ENCODE measurements at places on chromosomes 4 and X.

DNA sequence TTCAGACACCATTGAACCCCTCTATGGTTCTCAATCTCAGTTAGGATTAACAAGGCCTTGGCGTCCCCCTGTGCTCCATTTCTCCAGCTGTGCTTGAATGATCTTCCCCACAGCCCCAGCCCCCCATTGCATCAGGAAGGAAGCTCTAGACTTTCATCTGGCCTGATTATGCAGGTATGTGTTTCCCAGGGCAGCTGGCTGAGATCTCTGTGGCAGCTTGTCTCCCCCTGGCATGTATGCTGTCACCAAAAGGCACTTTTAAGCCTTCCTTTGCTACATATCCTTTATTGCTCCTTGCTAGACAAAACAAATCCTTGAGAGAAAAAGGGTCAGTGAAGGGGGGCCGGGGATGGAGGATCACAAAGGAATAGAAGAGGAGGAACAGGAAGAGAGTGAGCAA is 1056.0 kb upstream of the SLIT2 start:
- no peak for DNase-seq

DNA sequence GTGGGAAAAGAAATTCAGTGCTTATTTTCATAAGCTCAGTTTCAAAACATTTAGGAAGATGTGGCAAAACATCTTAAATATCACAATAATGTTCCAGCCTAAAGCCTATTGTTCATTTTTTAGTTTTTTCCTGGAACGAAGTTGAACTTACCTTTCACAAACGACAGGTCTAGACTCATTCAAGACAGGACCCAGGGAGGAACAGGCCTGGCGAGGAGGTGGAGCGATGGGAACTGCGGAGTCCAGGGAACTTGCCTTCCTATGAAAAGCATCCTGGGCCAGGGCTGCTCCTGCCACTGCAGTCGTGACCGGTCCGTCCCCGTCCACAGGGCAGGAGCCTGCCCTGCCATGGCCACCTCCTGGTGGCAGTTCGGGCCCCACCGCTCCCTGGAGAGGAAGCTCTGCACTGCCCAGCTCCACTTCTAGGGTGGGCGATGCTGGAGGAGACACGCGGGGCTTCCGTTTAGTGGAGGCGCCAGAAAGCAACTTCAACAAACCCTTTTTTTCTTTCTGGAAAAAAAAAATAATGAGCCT is 96.7 kb upstream of the CBR4 start:
- no peak for DNase-seq

GRCh38 chrX:105662248-105662647 is 160.1 kb upstream of the NRK start:
- no peak for DNase-seq

GRCh38 chr4:145177511-145177905 is 2.9 kb downstream of the OTUD4 start:
- no peak for DNase-seq

DNA sequence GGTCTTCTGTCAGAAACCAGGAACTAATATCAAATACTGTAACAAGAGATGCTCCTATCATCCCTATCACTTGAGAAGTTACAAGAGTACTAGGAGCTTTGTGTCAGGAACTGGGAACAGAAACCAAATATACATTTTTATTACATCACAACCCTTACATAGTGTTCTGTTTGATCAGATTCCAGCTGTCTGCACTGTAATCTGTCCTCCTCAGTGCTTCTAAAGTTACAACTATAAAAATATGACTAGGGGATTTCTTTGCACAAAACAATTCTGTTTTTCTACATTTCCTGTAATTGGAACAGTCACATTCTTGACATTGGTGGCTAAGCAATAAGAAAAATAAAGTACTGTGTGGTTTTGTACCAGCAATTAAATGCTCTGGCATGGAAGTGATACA is 686.0 kb downstream of the PDHA2 start:
- no peak for DNase-seq

DNA sequence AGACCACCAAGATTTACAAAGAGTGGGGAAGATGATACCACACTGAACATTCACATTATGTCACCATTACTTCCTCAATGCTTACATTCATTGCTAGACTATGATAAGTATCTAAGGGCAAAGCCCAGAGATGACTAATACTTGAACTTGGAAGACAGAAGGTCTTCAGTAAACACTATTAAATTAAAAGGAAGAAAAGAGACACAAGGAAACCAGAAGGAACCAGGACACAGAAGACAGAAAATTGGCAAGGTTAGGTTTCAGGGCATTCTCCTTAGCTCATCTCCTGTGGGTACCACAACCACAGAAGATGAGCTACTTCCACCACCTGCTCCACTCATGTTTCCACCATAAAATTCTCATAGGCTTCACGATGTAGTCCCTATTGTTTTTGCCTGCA is 64.9 kb downstream of the NLGN4X start:
- no peak for DNase-seq

DNA sequence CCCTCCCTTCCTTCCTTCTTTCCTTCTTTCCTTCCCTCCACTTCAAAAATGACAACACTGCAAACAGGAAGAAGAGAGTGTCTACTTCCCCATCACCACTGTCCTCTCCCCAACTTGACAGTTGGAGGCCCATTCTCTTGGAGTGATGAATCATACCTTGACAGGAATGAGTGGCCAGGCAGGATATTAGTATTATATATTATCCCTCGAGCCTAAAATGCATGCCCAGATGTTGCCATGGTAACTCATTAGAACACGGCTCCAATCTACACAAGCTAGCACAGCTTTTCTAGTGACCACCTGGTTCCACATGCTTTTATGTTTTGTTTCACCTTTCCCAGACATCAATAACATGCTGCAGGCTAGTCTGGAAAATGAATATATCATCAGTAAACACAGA is 71.3 kb upstream of the LHFPL1 start:
- DNase-seq: no peak

- DNase-seq: no peak
Measured at GRCh38 chrX:107146670-107147069, 28.0 kb upstream of the RBM41 start.

- no peak for DNase-seq
Measured at GRCh38 chr4:10496200-10496599, 39.0 kb upstream of the ZNF518B start.

DNA sequence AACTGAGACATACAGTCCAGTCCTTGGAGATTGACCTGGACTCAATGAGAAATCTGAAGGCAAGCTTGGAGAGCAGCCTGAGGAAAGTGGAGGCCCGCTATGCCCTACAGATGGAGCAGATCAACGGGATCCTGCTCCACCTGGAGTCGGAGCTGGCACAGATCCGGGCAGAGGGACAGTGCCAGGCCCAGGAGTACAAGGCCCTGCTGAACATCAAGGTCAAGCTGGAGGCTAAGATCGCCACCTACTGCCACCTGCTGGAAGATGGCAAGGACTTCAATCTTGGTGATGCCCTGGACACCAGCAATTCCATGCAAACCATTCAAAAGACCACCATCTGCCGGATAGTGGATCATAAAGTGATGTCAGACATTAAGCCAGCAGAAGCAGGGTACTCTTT is 20.4 kb upstream of the FRMPD3 start:
- no peak for DNase-seq

GRCh38 chr4:73945140-73945539 is 36.7 kb downstream of the PF4 start:
- no peak for DNase-seq

- no peak for DNase-seq
Measured at GRCh38 chr4:6282314-6282771, 12.7 kb downstream of the WFS1 start.

DNA sequence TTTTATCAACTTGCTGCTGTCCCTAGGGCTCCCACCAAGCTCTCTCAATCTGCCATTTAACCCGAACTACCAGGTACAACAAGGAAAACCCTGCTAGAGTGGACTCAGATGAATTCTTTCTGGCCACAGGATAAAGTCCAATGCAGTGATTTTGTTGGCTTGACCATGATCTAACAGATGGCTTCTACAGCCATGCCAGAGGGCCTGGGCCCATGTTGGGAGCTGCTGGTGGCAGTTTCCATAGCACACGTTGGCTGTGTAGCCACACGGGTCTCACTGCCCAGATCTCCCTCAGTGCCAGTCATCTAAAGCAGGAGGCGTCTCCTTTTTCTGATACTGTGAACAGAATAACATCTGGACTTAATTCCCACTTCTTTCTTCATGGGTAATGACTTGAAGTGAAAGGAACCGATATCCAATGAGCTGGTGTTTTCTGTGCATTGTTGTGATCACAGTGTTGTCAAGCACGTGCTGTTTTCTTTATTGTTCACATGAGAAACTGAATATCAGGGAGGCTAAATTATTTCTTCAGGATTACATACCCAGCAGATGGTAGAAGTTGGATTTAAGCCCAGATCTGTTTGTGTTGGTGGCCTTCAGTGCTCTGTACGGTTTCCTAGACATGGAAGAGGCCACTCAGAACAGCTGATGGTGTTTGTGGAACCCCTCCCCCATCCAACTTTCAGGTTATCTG is 85.2 kb upstream of the CLCN4 start:
- DNase-seq: no peak

GRCh38 chrX:45806410-45807121 is 605.9 kb upstream of the DIPK2B start:
- DNase-seq: no peak

GRCh38 chr4:178462710-178463109 is 1020.5 kb upstream of the AGA start:
- no peak for DNase-seq

DNA sequence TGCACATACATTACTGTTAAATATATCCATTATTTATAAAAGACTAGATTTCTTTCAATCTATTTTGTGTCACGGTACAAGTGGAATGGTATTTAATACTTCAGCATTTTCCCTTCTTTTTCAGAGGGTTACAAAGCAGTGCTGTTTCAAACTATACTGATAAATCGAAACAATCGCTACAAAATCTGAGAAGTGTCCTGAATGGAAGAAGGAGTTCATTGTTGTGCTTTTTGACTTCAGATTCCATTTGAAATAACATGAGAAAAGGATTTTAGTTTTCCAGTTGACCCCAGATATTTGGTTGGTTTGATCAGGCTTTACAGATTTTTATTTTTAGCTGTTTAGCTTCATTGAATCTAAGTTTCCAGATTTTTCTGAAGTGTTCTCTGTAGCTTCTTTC is 292.1 kb upstream of the ANKRD50 start:
- no peak for DNase-seq

DNA sequence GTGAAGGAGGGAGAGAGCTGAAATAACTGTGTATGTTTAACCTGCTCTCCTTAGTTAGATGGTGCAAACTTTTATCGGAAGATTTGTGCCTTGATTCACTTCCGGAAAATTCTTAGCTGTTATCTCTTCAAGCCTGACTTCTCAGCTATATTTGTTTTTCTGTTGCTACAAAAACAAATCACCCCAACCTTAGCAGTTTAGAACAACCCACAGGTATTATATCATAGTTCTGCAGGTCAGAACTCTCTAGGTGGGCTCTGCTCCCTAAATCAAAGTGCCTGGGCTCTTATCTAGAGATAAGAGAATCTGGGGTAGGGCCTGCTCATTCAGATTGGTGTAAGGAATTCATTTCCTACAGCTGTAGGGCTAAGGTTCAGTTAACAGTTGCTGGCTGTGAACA is 15.1 kb upstream of the CEP135 start:
- DNase-seq: no peak

DNA sequence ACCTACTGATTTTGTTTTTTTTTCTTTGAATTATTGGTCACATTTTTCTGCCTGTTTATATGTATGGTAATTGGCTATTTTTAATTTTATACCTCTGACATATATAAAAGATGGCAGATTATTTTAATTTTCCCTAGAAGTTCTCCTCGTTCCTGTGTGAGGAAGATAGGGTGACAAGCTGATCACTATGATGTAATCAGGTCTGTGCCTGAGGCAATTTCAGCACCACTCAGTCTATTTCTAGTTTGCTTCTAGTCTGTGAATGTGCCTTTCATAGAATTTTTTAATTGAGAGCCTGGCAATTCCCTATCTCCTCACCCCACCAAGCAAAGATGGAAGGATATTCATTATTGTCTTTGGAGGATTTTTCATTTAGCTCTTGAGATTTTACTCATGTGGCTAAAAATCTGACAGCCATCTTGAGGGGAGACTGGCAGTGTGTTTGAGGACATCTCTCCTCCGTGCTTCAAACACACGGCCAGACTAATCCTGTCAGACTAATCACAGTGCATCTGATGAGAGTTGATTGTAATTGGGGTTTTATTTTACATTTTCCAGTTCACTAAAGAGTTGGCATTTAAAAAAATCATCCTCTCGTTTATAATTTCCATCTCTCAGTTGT is 500.3 kb downstream of the TRIML1 start:
- no peak for DNase-seq

DNA sequence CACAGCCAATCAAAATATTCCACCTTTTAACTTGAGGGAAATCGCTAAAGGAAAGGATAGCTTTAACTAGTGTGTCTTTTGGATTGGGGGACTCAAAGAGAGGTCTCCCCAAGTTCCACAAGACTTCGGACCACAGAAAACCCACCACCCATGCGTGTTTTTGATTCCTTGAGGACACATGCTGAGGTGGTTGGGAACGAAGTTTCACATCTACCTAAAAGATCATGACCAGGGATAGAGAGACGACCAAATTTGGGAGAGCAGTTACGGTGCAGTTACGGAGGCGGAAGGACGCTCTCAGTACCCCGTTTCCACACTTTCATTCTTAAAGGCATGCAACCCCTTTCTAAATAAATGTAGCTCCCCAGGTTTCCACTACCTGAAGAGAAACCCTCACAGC is 1.1 kb downstream of the PCYT1B start:
- DNase-seq: no peak

DNA sequence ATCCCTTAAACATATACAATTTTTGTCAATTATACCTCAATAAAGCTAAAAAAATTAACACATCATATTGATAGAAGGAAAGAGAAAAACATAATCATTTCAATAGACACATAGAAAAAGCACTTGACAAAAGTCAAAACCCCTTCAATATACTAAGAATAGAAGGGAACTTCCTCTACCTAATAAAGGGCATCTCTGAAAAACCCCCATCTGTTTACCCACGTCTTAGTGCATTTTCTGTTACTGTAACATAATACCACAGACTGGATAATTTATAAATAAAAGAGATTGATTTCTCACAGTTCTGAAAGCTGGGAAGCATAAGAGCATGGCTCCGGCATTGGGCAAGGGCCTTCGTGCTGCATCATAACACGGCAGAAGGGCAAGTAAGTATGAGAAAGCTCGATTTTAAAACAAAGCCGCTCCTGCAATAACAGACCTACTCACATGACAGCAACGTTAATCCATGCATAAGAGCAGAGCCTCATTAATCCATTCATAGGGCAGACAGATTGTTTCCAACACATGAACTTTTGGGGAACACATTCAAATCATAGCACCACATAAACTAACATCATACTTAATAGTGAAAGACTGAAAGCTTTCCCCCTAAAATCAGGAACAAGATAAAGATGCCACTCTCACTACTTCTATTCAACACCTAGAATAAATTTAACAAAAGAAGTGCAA is 15.7 kb downstream of the STEEP1 start:
- DNase-seq: no peak

- no peak for DNase-seq
Measured at GRCh38 chr4:8227771-8228318, 28.8 kb downstream of the SH3TC1 start.

GRCh38 chrX:110228453-110228852 is 89.4 kb downstream of the AMMECR1 start:
- no peak for DNase-seq

GRCh38 chr4:27308379-27308778 is 447.7 kb downstream of the STIM2 start:
- DNase-seq: no peak

Measured in stimulated activated CD8-positive, alpha-beta memory T cell treated with anti-CD3 and anti-CD28 coated beads, Interleukin-7, amount 100 ng/mL, for 24 hours (primary cell).